ENCODE measurements at places on chromosomes 2 and 18. TPM values are rescaled to one million over a fixed set of nuclear protein-coding genes. Genes with fewer than 3 reads are reported as not detected.
A peak's percentile ranks its signal among the peaks of the same experiment; 100 is the strongest.

FAM124B gene
- not detected for total RNA-seq

TPO gene
- total RNA-seq = not detected

MDH1B gene
- 6.9 TPM for total RNA-seq

MLPH gene
- total RNA-seq = 0.55 TPM

CTAGE1 gene
- not detected for total RNA-seq

GRCh38 chr18:28804512-28805202 lies 627.7 kb upstream of the CDH2 start:
- DNase-seq = no peak

DNA sequence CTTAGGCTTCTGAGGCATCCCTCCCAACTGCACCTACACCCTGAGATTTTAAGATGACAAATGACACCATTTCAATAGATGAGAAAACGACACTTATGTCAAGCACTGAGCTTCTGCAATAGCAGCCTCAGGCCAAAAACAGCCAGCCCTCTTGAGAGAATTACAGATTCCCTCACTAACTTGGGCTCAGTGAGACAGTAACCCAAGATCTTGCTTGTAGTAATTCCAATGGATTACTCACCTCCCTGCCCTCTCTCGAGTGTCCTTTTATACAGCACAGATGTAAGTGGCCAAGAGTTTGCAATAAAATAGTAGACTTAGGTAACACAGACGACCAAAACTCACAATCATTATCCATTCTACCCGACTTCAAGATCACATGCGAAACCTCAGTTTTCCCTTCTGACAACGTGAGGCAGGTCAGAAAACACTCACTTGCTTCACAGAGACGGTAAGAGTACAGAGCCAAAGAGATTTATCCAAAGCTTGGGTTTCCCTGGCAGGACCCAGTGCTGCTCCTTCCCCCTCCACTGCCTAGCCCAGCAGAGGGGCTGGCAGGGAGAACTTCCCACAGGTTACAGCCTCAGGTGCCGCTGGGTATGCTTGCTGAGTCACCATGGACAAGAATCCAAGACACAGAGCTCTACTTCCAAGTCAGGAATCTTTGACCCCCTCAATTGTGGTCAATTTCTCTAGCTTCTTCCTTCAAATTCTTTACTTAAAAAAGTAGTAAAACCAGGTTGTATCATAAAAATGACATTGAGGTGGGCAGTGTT lies 181.4 kb downstream of the MYO5B start:
- no peak for DNase-seq

DNA sequence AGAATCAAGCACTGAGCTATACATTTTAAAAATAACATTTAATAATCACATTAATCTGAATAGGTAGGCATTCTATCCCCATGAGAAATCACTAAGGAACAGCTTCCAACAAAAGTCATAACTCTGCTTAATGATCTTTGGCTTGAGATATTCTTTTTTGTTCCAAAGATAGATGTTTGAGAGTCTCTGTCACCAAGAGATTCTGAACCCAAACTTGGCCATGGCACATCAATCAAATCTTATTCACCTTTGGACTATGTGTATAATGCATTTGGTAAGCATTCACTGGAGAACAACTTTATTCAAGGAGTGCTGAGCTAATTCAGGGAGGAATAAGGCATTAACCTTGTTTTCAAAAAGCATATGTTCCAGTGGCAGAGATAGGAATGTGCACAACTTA lies 743.3 kb downstream of the SLC4A3 start:
- DNase-seq = no peak

DNA sequence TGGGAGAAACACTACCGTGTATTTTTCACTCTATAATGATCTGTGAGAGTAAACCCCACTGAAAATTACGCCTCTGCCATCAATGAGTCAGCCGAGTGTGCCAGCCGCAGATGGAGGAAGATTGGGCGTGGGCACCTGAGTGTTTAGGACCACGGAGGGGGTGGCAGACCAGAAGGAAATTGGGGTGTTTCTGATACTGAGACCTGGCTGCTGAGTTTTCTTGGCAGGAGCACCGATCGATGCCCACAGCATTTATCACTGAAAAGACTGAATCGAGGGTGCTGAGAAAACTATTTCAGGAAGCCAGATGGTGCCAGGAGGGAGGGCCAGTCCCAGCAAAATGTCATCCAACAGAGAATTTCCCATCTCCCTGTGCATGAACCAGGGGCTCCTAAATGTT lies 91.9 kb upstream of the TPO start:
- DNase-seq = peak; percentile 6

DNA sequence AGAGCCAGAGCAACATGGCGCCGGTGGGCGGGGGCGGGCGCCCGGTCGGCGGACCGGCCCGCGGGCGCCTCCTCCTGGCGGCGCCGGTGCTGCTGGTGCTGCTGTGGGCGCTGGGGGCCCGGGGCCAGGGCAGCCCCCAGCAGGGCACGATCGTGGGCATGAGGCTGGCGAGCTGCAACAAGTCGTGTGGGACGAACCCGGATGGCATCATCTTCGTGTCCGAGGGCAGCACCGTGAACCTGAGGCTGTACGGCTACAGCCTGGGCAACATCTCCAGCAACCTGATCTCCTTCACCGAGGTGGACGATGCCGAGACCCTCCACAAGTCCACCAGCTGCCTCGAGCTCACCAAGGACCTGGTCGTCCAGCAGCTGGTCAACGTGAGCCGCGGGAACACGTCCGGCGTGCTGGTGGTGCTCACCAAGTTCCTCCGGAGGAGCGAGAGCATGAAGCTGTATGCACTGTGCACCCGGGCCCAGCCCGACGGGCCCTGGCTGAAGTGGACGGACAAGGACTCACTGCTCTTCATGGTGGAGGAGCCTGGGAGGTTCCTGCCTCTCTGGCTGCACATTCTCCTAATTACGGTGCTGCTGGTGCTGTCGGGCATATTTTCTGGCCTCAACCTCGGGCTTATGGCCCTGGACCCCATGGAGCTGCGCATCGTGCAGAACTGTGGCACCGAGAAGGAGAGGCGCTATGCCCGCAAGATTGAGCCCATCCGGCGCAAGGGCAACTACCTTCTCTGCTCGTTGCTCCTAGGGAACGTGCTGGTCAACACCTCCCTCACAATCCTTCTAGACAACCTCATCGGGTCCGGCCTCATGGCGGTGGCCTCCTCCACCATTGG lies 507 bp downstream of the CNNM4 start:
- DNase-seq = peak; percentile 56

DNA sequence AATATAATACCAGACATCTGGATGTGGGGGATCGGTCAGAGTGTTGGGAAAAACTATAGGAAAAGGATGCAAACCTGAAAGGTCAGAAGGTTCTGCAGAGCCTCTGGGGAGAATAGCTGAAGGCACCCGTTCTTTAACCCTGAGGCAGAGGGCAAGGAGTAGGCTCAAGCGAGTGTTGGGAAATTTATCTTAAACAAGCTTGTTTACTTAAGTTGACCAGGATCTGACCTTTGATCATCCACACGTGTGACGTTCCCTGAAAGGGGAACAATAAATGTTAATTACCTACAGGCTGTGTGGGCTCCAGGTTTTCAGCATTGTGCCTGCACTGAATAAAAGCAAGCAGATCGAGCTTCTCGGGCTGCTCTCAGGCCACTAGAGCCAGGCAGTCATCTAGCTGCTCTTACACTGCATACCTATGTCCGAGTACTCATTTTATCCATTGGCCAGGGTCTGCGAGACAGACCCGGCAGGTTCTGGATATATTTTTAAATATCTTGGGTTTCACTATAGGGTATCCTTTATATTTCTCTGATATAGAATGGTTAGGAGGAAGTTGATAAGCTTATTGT lies 400.6 kb upstream of the CHST9 start:
- no peak for DNase-seq

- no peak for DNase-seq
Observed at GRCh38 chr2:234631646-234632514, 135.0 kb upstream of the ARL4C start.

DNA sequence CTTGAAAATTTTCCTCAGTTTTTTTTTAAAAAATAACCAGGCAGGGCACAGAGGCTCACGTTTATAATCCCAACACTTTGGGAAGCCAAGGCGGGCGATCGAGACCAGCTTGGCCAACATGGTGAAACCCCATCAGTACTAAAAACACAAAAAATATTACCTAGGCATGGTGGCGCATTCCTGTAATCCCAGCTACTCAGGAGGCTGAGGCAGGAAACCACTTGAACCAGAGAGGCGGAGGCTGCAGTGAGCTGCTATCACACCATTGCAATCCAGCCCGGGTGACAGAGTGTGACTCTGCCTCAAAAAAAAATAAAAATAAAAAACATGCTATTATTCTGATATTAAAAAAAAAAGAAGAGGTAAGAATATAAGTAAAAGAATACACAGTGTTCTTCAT lies 191.0 kb downstream of the ZEB2 start:
- DNase-seq = no peak

- DNase-seq = no peak
Observed at GRCh38 chr18:32610176-32610575, 139.5 kb upstream of the GAREM1 start.

DNA sequence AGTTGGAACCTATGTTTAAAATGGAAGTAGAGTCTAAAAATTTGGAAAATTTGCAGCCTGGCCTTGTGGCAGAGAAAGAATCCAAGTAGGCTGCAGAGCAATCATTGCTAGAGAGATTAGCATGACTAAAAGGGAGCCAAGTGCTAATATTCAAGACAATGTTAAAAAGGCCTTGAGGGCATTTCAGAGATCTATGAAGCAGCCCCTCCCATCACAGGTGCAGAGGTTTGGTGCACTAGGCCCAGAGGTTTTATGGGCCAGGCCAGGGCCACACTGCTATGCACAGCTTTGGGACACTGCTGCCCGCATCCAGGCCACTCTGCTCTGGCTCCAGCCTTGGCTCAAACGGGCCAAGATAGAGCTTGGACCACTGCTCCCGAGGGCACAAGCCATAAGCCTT lies 6.7 kb upstream of the IL1A start:
- DNase-seq = no peak

GRCh38 chr2:55408918-55409868 lies 10.5 kb downstream of the CCDC88A start:
- no peak for DNase-seq

All from G401 (cell line).